ENCODE measurements at places on chromosomes 2 and 18. TPM values are rescaled to one million over a fixed set of nuclear protein-coding genes. Genes with fewer than 3 reads are reported as not detected.

CHRNA1 gene
- not detected for total RNA-seq

DNA sequence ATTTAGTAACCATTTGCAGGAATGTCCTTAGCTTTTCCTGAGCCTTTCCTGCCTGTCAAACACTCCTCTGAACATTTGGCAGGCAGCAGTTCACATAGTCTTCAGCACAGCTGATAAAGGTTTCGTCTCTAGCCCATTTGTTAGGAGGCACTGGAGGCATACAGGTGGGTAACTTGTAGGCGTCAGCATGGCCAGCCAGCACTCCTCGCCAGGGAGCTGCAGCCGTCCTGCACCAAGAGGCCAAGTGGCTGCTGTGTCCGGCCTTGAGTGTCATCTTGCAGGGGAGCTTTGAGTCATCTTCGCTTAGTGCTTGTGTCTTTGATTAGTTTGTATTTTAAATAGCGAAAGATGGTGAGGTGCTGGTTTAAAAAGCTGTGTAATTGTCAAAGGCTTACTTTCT, 120.3 kb upstream of the NFATC1 start:
- H3K4me3 ChIP-seq, result no peak overlapping the region
- H3K27me3 ChIP-seq, result no peaks in the 10 kb centered on the region
- no peak overlapping the region for H3K27ac ChIP-seq
- H3K36me3 ChIP-seq, result peaks cover 26% of the 10 kb centered on the region
- H3K4me1 ChIP-seq, result no peaks in the 10 kb centered on the region

- no peak for DNase-seq
- H3K27me3 ChIP-seq, result no peaks in the 10 kb centered on the region
- H3K36me3 ChIP-seq, result no peaks in the 10 kb centered on the region
- H3K27ac ChIP-seq, result no peak overlapping the region
Measured at GRCh38 chr2:241201445-241202267, 13.2 kb downstream of the ANO7 start.

DNA sequence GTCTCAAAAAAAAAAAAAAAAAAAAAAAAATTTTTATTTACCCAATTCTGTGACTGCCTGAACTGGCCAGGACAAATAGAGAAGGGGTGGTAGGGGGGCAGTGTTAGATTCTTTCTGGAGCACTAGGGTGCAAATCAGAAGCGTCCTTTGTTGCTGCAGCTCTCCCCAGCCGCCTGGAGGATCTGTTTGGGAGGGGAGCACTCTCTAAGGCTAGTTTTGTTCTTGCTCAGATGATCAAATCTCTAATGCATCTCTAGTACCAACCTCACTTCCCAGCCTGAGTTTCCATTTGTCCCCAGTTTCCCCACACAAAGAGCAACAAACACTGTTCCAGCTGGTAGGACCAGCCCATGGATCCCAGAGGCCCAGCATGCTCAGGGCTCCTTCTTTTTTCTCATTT, 83.0 kb downstream of the GBX2 start:
- H3K36me3 ChIP-seq, result no peaks in the 10 kb centered on the region
- peaks cover 11% of the 10 kb centered on the region for H3K4me1 ChIP-seq
- H3K4me3 ChIP-seq, result no peak overlapping the region
- DNase-seq, result no peak
- no peaks in the 10 kb centered on the region for H3K27me3 ChIP-seq

DNA sequence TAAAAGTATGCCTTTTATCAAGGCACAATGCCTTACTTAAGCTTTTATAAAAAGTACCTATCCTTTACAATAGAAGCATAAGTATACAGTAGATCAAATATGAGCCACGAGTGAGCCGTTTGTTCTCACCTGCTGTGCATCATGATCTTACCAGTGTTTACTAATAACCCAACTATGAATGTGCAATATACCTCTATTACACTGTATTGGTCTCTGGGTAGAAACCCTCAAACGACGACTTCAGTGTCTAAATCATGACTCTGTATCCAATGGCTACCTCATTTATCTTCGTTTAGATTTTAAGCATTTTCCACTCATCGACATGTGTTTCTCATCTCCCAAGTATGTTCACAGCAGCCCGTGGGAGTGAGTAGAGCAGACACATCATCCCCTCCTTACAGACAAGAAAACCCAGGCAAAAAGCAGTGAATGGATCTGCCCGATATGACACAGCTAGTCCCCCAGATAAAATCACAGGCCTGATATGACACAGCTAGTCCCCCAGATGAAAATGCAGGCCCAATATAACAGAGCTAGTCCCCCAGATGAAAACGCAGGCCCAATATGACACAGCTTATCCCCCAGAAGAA, 279.8 kb downstream of the TNS1 start:
- H3K27me3 ChIP-seq, result no peaks in the 10 kb centered on the region
- H3K4me3 ChIP-seq, result no peak overlapping the region
- no peaks in the 10 kb centered on the region for H3K4me1 ChIP-seq
- no peak overlapping the region for H3K27ac ChIP-seq

DNA sequence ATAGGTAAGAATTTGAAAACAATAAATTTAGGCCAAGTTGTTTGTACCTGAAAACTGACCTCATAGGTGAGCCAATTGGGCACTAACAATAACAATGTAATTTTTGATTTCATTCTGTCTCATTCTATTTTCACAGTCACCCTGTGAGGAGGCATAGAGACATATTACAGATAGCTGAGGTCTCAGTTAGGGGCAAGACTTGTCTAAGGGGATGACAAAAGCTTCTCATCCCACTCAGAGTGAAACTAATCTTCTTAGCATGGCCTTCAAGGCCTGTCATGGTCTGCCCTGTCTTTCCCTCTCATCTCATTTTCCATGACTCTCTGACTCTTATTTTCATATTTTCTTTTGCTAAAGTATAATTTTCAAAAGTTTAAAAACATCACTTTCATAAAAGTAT, 562.0 kb upstream of the TNP1 start:
- no peaks in the 10 kb centered on the region for H3K27me3 ChIP-seq
- H3K4me1 ChIP-seq, result no peaks in the 10 kb centered on the region
- DNase-seq, result no peak
- H3K4me3 ChIP-seq, result no peak overlapping the region
- no peaks in the 10 kb centered on the region for H3K36me3 ChIP-seq

GREB1 gene
- 2.3 TPM for total RNA-seq
